Effector CD4-positive, alpha-beta T cell (primary cell): ENCODE measurements at places on chromosomes 7 and 10.

GRCh38 chr10:110226543-110226925 lies 19.1 kb downstream of the MXI1 start:
- peak; percentile 79 for DNase-seq

GRCh38 chr10:132194726-132195125 lies 8.0 kb downstream of the DPYSL4 start:
- no peak for DNase-seq

GRCh38 chr10:101902820-101903145 lies 59.2 kb upstream of the KCNIP2 start:
- no peak for DNase-seq

GRCh38 chr7:88635149-88635548 lies 124.4 kb upstream of the ZNF804B start:
- DNase-seq = no peak

GRCh38 chr7:112159351-112159750 lies 46.8 kb downstream of the DOCK4 start:
- DNase-seq = no peak

GRCh38 chr10:44237364-44238049 lies 147.4 kb downstream of the CXCL12 start:
- no peak for DNase-seq

DNA sequence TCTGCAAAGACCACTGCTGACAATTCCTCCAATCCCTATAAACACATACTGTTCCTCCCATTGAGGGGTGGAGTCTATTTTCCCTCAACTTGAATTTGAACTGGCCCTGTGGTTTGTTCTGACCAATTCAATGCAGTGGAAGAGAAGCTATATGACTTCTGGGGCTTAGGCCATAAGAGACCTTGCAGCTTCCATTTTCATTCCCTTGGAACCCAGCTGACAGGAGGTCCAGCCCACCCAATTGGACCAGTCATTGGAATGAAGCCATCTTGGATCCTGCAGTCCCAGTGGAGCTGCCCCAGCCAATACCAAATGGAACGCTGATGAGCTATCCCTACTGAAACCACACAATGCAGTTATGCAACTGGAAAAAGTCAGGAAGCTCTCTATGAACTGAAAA lies 8.9 kb upstream of the TMED4 start:
- DNase-seq = no peak

DNA sequence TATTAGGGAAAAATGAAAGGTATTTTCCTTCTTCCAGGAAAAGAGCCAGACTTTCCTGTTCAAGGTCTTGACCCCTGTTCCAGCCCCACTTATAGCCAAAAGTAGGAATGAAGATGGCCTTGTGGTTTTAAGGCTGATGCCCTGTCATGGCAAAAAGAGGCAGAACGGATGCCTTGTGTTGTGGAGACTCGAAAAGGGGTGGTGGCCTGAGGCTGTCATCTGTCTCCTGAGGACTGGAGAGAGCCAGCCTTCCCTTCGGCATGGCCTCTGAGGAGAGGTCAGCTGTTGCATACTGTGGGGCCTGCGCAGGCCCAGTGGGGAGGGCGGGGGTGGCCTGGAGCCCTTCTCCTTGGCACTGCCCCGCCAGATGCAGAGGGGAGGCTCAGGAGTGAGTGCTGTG lies 166.0 kb upstream of the EEPD1 start:
- DNase-seq = no peak

DNA sequence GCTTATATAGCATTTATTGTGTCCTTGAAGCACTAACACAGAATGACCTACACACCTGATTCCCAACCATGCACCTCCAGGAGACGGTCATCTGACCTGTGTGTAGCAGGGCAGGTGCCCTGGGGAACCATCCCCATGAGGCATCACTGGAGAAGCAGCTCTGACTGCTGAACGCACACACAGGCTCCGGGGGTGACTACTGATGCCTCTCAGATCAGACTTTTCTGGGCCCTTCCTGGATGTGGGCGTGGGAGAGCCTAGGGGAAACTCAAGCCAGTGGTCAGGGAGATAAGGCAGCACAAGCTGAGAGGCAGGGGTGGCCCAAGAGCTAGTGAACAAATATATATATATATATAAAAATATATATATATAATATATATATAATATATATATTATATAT lies 37.6 kb downstream of the CPXM2 start:
- no peak for DNase-seq

DNA sequence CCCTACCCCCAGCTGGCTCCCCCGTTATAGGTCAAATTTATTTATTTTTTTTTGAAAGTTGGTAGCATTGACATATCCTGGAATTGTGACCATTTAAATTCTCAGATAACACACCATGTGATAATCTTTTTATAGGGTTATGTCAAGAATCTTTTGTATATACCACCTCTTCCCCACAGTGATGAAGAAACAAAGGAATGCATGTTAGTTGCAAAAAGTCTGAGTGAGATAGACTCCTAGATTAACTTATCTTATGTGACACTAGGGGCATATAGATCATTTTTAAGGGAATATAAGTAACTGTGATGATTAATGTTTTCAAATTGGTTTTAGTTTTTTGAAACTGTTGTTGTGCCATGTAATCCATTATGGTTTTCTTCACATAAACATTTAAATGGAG lies 68.3 kb downstream of the MLLT10 start:
- no peak for DNase-seq

- DNase-seq = no peak
Measured at GRCh38 chr7:93944673-93945072, 23.1 kb downstream of the GNG11 start.

GRCh38 chr10:6514180-6514579 lies 65.9 kb downstream of the PRKCQ start:
- no peak for DNase-seq
